Right atrium auricular region (tissue), 2 donors: ENCODE measurements at places on chromosomes 1 and 21. TPM values are rescaled to one million over a fixed set of nuclear protein-coding genes. Genes with fewer than 3 reads are reported as not detected.

Gene SEC16B
- 5.8 TPM for total RNA-seq

Gene PDPN
- 17.3 TPM for total RNA-seq

Gene PTPN7
- 0.41 TPM for total RNA-seq

Gene AMY1A
- total RNA-seq: not detected

Gene CLDN17
- not detected for total RNA-seq

GRCh38 chr1:221602830-221603229 is 139.1 kb downstream of the DUSP10 start:
- H3K4me1 ChIP-seq: no peaks in the 10 kb centered on the region
- H3K27me3 ChIP-seq: no peaks in the 10 kb centered on the region
- H3K36me3 ChIP-seq: no peaks in the 10 kb centered on the region
- DNase-seq: no peak
- H3K27ac ChIP-seq: no peak overlapping the region

- no peak for DNase-seq
- H3K4me1 ChIP-seq: no peaks in the 10 kb centered on the region
- no peaks in the 10 kb centered on the region for H3K36me3 ChIP-seq
- no peaks in the 10 kb centered on the region for H3K27me3 ChIP-seq
- H3K27ac ChIP-seq: no peak overlapping the region
Observed at GRCh38 chr1:54115520-54115919, 37.3 kb downstream of the CDCP2 start.

DNA sequence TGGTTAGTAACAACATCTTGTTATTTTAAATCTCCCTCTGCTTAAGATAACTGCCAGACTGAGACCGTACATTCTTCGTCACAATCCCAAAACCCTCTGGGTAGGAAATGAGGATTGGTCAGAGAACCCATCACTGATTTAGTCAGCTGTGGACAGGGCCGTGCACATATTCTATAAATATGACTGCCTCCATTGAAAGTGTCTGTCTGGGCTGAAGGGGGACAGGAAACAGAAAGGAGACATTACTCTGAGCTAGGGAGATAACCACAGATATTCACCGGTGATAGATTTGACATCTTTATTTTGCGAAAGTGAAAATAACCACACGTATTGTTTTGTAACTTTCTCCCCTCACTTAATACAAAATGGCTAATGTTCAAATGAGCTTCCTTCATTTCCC is 36.9 kb upstream of the ST6GALNAC5 start:
- H3K27me3 ChIP-seq: no peaks in the 10 kb centered on the region
- no peak overlapping the region for H3K4me3 ChIP-seq
- H3K27ac ChIP-seq: no peak overlapping the region
- no peaks in the 10 kb centered on the region for H3K4me1 ChIP-seq
- no peaks in the 10 kb centered on the region for H3K36me3 ChIP-seq

GRCh38 chr1:88608139-88608943 is 75.7 kb upstream of the PKN2 start:
- H3K27me3 ChIP-seq: no peaks in the 10 kb centered on the region
- H3K27ac ChIP-seq: no peak overlapping the region
- H3K4me3 ChIP-seq: no peak overlapping the region

DNA sequence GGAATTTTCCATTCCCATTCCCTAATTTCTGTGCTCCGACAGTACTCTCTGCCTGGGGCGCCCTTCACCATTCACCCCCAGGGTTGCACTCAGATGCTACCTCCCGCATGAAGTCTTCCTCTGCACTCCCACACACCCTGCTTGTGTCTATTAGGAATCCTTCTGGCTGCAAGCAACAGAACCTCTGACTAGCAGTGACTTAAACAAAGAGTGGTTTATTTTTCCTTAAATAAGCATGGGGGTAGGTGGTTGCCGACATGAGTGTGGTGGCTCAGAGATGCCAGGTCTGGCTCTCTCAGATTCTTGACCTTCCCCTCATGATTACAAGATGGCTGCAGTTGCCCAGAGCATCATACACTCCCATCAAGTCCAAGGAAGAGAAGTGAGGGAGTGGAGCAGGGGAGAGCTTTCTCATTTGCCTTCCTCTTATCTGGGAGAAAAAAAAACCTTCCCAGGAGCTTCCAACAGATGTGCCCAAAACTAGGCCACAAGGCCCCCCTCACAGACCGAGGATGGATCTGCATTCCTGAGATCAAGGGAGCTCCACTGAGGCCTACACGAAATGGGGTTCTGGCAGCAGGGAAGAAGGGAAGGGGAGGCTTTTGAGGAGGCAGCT is 49.6 kb upstream of the LBR start:
- H3K4me1 ChIP-seq: peaks cover 9% of the 10 kb centered on the region
- H3K4me3 ChIP-seq: no peak overlapping the region
- H3K36me3 ChIP-seq: no peaks in the 10 kb centered on the region
- DNase-seq: peak; percentile 23
- no peaks in the 10 kb centered on the region for H3K27me3 ChIP-seq
- no peak overlapping the region for H3K27ac ChIP-seq

DNA sequence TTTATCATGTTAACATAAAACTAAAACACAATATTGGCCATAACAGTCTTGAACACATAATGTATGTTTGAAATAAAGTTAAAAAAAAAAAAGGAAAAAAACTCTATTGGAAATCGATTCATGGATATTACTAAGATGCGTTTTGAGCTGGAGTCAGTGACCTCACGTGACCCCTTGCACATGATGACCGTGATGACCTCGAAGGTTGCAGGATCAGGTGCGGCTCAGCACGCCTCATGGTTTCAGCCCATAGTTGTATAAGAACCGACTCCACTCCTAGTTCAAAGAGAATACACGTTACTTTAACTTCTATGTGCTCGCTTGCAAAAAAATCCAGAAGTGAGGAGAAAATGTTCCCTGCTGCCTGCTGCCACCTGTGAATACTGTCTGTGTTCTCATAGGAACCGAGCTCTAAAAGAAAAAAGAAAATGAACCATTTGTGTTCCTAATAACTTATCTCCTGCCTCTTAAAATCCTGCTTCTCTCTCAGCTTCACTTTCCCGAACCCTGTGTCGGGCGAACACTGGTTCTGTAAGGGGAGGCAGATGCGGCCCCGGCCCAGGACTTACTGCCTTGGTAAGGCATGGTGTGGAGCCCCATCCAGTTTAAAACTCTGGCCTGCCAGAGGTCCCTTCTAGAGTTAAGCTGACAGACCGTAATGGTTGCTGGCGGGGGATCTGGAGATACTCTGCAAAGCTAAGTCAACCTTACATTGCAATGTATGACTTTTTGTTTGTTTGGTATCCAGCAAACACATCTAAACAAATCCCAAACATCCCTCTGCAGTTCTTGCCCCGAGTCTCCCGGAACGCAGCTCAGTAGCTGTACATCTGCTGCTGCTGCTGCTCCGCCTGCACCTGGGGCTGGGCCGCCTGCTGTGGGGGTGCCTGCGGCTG is 33.8 kb upstream of the RIPK4 start:
- no peaks in the 10 kb centered on the region for H3K4me1 ChIP-seq
- H3K4me3 ChIP-seq: no peak overlapping the region
- H3K27me3 ChIP-seq: no peaks in the 10 kb centered on the region

GRCh38 chr1:160711602-160712311 is at the start of gene CD48:
CD48 (minus strand) TSS chr1:160711822; CDS start chr1:160711763, 59 bp downstream.
- no peaks in the 10 kb centered on the region for H3K4me1 ChIP-seq
- H3K27me3 ChIP-seq: no peaks in the 10 kb centered on the region
- H3K27ac ChIP-seq: no peak within 1 kb of the TSS
- H3K4me3 ChIP-seq: no peak within 1 kb of the TSS

GRCh38 chr1:211352985-211353515 is 26.4 kb downstream of the TRAF5 start:
- H3K4me3 ChIP-seq: no peak overlapping the region
- no peaks in the 10 kb centered on the region for H3K27me3 ChIP-seq
- peaks cover 6% of the 10 kb centered on the region for H3K36me3 ChIP-seq
- H3K4me1 ChIP-seq: no peaks in the 10 kb centered on the region

DNA sequence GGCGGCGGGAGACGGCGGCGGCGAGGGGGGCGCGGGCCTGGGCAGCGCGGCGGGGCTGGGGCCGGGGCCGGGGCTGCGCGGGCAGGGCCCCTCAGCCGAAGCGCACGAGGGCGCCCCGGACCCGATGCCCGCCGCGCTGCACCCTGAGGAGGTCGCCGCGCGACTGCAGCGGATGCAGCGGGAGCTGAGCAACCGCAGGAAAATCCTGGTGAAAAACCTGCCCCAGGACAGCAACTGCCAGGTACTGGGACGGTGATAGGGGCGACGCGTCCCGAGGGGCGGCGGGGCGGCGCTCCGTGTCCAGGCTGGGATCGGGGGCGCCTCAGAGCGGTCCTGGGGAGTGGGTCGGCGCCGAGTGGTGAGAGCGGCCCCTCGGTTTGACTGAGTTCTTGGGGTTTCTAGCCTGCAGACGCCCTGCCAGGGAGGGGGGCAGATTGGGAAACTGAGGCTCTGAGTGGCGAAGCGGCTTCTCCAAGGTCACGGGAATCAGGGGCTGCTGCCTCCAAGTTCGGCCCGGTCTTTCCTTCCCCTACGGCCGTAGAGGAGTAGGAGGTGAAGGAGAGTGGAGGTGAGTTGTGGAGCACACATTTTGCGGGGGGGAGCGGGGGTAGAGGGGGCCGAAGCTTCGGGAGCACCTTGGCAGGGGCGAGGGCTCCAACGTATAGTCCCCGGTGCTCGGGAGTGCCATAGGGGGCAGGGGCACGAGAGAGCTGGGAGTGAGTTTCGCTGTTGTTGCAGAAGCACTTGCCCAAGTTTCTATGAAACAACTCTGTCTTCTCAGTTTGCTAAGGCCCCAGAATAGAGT is 508 bp downstream of the RAVER2 start:
- no peaks in the 10 kb centered on the region for H3K36me3 ChIP-seq
- H3K27ac ChIP-seq: peak overlapping the region; percentile 90
- no peaks in the 10 kb centered on the region for H3K4me1 ChIP-seq
- no peak for DNase-seq

DNA sequence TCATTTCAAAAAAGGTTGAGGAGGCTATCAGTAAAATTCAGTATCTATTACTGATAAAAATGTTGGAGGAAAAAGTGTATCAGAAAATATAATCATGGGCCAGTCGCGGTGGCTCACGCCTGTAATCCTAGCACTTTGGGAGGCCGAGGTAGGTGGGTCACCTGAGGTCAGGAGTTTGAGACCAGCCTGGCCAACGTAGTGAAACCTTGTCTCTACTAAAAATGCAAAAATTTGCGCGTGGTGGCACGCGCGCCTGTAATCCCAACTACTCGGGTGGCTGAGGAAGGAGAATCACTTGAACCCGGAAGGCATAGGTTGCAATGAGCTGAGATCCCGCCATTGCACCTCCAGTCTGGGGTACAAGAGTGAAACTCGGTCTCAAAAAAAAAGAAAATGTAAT is 5.3 kb upstream of the ATP1A4 start:
- peaks cover 16% of the 10 kb centered on the region for H3K36me3 ChIP-seq
- no peaks in the 10 kb centered on the region for H3K4me1 ChIP-seq

GRCh38 chr1:85356130-85356529 is 79.7 kb upstream of the BCL10 start:
- no peaks in the 10 kb centered on the region for H3K27me3 ChIP-seq
- DNase-seq: no peak
- H3K4me3 ChIP-seq: no peak overlapping the region
- H3K36me3 ChIP-seq: no peaks in the 10 kb centered on the region

DNA sequence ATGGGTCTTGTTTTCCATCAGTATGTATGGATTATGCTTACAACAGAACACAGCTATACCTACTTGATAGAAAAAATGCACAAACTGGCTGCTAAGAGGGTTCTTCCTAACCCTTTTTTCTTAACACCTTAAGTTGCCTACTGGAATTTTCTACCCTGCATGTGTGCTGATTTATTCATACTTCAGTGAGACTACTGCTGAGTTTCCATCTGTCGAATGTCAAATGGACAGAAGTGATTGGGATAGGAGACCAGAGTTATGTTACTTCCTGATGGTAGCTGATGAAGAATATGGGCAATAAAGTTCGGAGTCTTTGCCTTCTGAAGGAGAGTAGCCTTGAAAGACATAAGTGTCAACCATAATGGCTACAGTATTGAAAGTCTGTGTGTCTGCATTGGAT is 6.5 kb upstream of the DNM3 start:
- DNase-seq: no peak
- no peaks in the 10 kb centered on the region for H3K4me1 ChIP-seq
- H3K27me3 ChIP-seq: no peaks in the 10 kb centered on the region
- no peak overlapping the region for H3K4me3 ChIP-seq
- no peak overlapping the region for H3K27ac ChIP-seq

DNA sequence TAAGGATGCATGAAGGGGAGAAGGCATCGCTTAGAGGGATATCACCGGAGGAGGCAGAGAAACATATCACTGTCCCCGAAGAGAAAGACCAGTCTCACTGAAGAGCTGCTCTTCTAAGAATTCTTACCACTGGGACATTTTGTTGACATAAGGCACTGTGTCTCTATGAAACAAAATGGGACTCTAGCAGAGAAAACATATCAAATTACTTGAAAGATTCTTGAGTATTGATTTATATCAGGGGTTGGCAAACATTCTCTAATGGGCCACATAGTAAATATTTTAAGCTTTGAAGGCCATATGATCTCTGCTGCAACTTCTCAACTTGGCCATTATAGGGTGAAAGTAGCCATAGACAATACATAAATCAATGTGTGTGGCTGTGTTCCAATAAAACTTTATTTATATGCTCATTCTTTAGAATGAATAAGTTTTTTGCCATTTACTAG is 41.0 kb upstream of the GREM2 start:
- H3K27ac ChIP-seq: no peak overlapping the region
- H3K27me3 ChIP-seq: no peaks in the 10 kb centered on the region
- H3K4me1 ChIP-seq: no peaks in the 10 kb centered on the region
- no peak for DNase-seq

DNA sequence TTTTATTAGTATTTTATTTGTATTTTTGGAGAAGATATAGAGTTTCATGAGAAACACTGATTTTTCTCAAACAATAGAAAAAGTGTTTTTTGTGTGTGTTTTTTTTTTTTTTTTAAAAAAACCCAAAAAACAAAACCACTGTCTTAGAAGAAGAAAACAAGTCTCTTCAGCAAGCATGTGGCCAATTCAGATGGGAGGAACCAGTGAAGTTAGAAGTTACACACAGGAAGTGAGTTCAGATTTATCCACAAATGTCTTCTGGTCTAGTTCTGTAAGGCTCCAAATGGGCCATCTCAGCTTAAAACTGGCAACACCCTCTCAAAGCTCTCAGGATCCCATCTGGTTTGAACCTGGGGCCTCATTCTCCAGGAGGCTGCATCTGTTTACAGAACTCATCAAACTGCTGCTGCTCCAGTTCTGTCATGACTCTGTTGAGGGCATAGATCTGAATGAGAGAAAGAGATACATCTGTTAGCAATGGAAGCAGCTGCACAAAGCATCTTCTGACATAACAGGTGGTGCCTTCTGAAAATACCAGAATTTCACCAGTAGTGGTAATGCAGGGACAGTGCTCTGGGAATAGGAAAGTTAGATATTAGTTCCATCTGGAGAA is 9.8 kb upstream of the ERMAP start:
- no peak for DNase-seq
- no peaks in the 10 kb centered on the region for H3K27me3 ChIP-seq
- peaks cover 5% of the 10 kb centered on the region for H3K36me3 ChIP-seq
- H3K4me3 ChIP-seq: no peak overlapping the region
- no peaks in the 10 kb centered on the region for H3K4me1 ChIP-seq
